ENCODE measurements at places on chromosomes 3 and 15.

DNA sequence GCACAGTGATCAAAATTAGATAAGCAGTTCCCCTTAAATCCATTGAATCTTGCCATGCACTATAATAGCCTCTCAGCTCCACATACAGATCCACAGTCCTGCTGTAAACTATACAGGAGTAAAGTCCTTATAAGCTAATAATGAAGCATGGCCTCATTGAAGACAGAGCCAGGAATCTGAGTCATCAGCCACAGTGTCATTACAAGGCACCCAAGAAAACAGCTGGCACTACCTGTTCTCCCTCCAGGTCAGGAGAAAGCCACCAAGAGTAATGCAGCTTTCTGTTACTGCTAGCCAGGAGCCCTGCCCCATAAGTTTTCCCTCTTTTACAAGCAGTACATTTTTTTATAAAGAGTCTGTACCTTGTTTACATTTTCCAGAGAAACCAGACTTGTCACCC is 27.3 kb downstream of the WDR49 start:
- no peak for DNase-seq

DNA sequence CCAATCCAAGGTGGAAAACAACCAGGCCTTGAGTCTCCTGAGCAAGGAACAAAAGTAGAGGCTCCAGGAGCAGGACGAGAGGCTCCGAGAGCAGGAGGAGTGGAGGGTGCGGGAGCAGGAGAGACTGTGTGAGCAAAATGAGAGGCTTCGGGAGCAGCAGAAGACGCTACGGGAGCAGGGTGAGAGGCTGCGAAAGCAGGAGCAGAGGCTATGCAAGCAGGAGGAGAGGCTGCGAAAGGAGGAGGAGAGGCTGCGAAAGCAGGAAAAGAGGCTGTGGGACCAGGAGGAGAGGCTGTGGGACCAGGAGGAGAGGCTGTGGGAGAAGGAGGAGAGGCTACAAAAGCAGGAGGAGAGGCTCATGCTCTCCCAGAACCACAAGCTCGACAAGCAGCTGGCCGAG is 60.3 kb upstream of the UBE2Q2 start:
- DNase-seq, result no peak

DNA sequence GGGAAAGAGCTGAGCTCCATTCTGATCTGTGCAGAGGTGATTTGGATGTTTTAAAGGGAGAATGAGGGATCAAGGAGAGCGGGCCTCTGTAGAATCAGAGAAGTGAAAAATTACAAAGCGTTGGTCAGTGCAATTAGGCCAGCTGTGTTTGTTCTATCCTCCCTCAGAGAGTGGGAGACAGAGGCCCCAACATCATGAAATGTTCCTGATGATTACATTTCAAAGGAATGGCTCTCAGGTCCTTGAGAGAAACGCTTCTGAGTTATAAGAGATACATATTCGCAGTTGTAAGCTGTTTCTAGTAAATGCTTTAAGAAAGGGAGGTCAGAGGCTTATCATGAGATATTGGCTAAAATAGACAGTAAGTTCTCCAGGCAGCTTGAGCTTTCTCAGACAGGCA is 15.7 kb upstream of the CAND2 start:
- DNase-seq, result no peak

- no peak for DNase-seq
Observed at GRCh38 chr3:124714223-124714853, 15.9 kb upstream of the UMPS start.

DNA sequence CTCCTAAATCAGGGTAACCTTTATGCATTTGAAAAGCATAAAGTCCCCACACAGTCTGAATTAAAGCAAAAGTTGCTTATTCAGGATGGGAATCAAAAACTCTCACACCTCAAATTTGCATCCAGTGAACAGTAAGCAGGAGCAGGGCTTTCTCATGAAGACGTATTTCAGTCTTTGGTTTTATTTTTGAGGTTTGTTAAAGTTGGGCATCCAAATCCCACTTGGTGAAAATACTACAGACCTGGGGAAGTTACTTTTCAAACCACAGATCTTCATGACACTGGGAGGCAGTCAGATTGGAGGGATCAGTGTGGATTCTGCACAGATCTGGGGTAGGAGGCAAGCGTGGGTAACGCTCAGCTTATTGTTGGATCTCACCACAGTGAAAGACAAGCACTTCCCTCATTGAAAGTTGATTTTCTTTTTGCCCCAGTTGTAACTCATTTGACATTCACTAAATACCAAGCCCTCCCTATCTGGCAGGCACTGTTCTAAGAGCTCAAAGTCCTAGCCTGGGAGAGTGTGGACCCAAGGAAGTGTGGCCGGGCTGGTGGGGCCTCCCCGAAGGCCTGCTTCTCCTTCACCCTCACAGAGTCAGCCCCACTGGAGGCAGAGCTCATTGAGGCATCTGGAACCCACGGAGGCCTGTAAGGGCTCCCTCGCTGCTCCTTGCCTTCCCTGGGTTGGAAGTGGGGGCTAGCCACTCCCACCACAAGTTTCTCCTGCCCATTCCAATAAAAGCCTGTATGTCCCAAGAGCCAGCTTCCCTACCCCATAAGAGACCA is 783 bp upstream of the ISG20 start:
- DNase-seq, result no peak
